ENCODE measurements at places on chromosomes 11 and 22.

GRCh38 chr22:25282671-25283561 is 63.5 kb downstream of the CRYBB2 start:
- no peak for DNase-seq

DNA sequence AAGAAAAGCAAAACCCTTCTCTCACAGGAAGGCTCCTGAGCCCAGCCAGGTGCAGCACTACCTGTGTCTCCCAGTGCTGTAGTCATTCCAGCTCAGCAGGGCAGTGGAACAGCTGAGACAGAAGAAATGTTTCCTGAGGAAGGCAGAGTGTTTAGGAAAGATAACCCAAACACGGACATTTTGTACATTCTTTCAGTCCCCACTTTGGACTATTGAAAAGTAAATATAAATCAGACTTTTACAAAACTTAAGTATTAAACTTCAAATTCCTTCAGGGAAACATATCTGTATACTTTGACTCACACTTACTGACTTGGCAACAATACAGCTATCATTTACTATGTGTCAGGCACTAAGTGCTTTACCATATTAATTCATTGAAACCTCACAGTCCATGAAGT is 40.4 kb downstream of the RRAS2 start:
- DNase-seq, result no peak

DNA sequence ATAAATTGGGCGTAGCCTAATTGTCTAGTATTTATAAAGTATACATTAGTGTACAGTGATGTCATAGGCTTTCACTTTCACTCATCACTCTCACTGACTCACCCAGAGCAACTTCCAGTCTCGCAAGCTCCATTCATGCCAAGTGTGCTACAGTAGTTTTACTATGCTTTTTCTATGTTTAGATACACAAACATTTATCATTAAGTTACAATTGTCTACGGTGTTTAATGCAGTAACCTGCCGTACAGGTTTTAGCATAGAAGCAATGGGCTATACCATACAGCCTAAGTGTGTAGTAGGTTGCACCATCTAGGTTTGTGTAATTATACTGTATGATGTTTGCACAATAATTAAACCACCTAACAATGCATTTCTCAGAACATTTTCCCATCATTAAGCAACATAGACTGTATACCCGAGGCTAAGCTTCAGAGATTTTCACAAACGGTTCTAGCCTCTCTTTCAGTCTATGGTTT is 17.5 kb downstream of the OR9G1 start:
- DNase-seq, result no peak

GRCh38 chr11:75301601-75302345 is 49.7 kb downstream of the ARRB1 start:
- DNase-seq, result no peak

DNA sequence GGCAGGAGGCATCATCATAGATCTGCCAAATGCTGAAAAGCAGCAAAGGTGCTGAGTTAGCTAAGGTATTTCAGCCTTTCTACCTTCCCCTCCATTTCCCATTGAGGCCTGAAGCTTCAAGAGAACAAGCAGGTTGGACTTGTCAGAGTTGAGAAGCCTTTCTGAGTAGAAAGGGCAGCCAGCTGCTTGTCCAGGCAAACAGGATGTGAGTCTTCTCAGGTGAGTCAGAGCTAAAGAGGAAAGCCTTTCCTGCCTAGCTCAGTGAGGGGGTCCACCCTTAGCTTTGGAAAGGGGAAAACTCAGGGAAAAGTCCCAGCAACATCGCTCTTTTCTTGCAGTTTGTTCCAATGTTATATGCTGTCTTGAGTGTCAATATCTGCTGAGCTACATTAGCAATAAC is 13.2 kb upstream of the MPZL2 start:
- DNase-seq, result no peak

GRCh38 chr11:117914991-117915618 is 14.1 kb downstream of the TMPRSS13 start:
- no peak for DNase-seq

DNA sequence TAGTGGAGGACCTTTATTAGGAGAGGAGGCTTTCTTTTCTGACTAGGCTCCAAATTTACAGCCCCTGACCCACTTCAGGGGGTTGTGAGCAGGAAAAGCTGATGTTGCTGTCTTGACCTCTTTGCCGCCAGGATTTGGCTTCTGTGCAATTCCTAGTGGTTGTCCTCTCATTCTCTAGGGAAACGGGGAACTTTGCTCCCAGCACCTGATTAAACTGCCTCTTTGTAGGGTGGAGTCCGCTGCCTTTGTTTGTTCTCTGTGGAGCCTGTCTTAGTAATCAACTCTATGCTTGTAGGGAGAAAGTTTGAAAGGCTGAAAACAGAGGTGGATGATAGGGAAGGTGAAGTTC is 16.3 kb downstream of the CTNND1 start:
- no peak for DNase-seq

- no peak for DNase-seq
These were observed 241.4 kb downstream of the TTC28 start for GRCh38 chr22:28438183-28438768.

GRCh38 chr22:49701380-49702067 is 126.1 kb downstream of the BRD1 start:
- no peak for DNase-seq

DNA sequence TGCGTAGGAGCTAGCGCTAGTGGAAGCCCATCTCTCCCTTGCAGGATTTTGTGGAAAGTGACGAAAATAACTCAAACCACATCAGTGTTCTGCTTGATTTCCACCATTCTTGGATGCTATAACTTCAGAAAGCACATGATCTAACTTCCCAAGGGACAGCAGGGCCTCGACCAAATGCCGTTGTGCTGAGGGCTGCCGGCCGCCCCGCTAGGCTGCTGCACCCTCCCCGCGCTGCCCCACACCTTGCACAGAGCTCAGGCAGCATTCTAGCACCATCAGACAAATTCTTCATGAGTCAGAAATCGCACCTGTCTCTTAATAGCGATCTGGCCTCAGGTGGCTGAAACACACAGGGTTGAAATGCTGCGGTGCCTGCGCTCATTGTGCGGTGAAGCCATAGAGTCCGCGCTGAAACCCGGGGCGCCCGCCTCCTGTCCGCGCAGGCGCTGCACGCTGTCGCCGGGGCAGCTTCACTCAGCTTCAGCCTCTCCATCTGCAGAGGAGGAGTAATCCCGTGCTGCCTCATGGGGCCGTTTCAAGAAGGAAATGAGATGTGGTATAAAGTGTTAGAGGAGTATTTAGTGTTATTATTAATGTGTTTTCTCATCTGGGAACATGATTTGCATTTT is 59.2 kb upstream of the B3GAT1 start:
- DNase-seq, result no peak

DNA sequence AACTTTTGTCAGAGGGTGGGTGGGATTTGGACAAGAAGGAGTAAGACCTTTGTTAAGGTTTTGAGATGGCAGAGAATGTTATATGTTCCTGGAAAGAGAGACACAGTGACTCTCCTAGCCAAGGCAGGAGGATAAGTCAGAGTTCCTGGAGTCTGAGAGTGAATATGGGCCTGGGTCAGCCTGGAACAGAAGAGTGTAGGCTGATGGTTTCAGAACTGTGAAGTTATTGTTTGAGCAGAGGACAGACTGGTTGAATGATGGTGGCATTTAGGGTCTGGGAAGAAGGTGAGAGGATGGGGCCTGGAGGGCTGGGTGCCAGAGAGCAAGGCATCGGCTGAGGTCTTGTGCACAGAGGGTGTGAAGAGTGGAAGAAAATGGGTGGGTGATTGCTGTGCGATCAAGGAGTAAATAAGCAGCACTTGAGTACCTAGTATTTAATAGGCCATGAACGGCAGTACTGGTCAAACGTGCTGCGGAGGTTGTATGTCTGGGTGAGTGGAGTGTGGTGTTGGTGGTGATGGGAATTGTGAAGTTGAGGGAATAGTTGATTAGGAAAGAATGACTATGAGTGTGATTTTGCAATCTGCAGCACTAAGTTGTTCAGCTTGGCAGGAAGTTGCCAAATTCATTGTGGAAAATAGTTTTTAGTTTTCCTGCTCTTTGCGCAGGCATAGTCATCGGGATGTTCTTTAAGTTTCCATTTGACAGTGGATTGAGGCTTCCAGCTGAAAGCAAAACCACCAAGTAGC is 1.8 kb downstream of the PANX1 start:
- no peak for DNase-seq

- DNase-seq, result no peak
These were observed 22.1 kb upstream of the BDNF start for GRCh38 chr11:27722117-27722952.

GRCh38 chr22:27164781-27165503 is 507.6 kb downstream of the MIAT start:
- DNase-seq, result no peak

- no peak for DNase-seq
These were observed 5.1 kb downstream of the DGCR2 start for GRCh38 chr22:19117111-19117512.

DNA sequence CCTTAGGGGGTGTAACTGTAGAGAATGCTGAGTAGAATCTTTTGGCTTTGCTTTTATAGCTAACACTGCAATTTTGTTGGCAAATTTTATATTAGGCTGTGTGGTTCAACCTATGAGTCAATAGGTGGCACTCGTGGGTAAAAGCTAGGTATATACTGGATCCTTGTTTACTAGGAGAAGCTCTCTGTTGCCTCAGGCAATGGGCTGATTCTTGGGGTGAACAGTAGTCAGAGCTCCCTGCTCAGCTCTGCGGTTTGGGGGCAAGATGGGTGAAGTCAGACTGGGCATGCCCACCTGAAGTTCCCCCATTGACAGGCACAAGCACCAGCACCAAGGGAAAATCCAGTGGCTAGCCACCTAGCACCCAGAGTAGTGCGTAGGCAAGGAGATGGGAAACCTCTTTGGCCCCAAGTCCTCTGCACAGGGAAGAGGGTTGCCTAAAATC is 238.7 kb downstream of the FAM181B start:
- no peak for DNase-seq

GRCh38 chr11:74471037-74471436 is 3.7 kb upstream of the KCNE3 start:
- DNase-seq, result no peak

- DNase-seq, result no peak
These were observed 24.3 kb downstream of the SCN4B start for GRCh38 chr11:118128310-118128709.

DNA sequence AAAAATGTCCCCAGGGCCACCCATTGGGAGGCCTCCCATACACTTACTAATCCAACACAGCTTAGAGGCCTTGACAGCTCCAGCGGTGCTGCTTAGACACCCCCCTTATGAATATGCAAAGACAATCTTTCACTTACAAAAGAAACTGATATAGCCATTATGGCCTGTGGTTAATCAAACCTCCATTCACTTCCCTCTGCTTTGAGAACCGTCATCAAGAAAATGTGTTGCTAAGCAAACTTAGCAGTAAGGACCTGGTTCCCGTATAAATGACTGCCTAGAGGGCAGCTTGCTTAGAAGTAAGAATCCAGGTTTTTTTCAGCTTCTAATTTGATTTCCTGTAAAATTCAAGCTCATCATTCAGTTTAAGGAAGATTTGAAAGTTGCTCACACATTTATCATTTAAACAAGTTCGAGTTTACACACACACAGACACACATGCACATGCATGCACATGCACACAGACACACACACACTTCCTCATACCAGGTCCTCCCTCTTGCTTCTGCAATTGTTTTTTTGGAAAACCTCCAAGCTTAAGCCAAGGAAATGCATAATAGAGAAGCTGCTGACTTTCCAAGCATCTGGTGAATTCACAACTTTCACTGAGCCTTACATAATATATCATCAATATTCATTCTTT is 137.7 kb upstream of the BLID start:
- DNase-seq, result no peak

DNA sequence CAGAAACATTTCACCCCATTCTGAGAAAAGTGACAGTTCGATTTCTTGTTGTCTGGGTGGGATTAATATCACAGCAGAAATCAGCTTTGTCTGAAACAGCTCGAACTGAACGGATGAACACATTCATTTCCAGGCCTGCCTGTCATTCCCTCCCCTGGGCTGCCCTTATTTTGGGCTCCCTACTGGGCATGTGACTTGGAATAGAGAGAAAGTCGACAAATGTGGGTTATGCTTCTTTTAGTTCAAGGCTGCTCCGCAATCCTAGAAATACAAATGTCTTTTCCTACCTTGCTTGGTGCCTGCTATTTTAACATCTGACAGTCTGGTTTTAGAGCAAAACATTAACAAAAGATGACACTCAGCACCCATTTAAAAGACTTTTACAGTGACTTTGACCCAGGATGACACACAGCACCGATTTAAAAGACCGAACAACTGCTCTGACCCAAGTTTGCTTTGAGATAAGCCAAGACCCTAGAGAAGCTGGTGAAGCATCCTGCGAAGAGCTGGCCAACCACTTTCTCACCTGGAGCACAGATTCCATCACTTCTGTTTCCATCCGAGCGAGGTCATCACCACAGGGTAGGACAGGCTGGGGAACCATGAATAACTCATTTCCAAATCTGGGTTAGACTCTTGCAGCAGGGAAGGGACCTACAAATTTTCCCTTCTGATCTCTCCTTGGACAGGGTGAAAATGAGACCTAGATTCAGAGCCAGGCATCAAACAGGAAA is 13.1 kb downstream of the CLMP start:
- DNase-seq, result no peak

- DNase-seq, result no peak
These were observed 78.3 kb downstream of the LRRC32 start for GRCh38 chr11:76592025-76592914.

DNA sequence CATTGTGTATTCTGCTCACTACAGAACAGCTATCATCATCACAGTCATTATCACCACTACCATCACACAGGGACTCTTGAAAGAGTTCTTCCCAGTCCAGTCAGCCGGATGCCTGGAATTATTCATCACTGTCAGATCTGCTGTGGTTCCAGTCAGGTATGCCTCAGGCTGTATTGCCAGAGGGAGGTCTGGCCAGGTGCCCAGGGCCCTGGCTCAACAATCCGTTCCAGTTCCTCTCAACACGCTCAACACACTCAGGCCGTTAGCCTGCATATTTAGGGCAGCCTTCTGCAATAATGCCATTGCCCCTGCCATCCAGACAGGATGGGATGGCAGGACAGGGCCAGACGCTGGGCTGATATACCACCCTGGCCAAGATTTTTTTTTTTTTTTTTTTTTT is 28.6 kb upstream of the RASL10A start:
- no peak for DNase-seq

DNA sequence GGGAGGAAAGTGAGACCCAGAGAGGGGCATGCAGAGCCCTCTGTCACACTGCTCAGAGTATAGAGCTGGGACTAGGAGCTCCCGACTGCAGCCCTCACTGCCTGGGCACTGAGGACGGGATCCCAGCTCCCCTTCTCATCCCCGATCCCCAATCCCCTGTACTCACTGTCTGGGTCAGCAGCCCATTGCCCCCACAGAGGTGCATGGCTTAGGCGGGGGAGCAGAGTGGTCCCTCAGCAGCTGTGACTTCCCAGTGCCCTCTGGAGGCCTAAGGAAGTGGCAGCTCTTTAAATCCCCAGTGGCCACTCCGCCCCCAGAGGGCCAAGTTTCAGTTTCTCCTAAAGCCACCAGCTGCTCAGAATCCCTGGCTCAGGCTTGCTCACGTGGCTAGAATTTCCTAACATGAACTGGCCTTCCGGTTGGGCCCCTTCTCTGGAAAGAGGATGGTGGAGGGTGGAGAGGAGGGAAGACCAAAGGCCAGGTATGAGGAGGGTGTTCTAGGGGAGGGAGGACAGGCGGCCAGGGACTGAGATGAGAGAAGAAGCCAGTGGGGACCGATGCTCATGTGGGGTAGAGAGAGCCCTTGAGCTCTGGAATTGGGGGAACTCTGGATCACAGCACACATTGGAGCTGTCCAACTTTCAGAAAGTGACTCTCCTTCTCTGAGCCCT is at the start of gene BATF2:
Gene BATF2 (minus strand): TSS at position 262 of the 671 bp plus-strand sequence. CDS start 57 bp downstream, at position 205.
- no peak for DNase-seq

- DNase-seq, result peak; percentile 67
These were observed at the start of gene UBE2L3 for GRCh38 chr22:21567456-21568346. Gene UBE2L3, plus strand, starts transcription at chr22:21567714. Its CDS starts 31 bp downstream, at chr22:21567745.

GRCh38 chr11:72735495-72736027 is 16.6 kb downstream of the ARAP1 start:
- no peak for DNase-seq

- no peak for DNase-seq
These were observed 84.7 kb downstream of the TTC28 start for GRCh38 chr22:28594797-28595462.

Measured in stimulated activated naive CD4-positive, alpha-beta T cell (primary cell).